CD4-positive, alpha-beta T cell treated with Interferon alpha-2 for 1 hour (primary cell): ENCODE measurements at places on chromosomes 2 and 18.

- no peak for DNase-seq
These were observed 62.0 kb upstream of the CSRNP3 start for GRCh38 chr2:165407466-165407865.

GRCh38 chr2:27903649-27904404 is 13.3 kb downstream of the BABAM2 start:
- DNase-seq, result no peak

- DNase-seq, result no peak
These were observed 28.6 kb downstream of the ITM2C start for GRCh38 chr2:230893338-230893737.

GRCh38 chr2:241088376-241088775 is 13.7 kb downstream of the MTERF4 start:
- no peak for DNase-seq

- DNase-seq, result no peak
These were observed 251.4 kb downstream of the KLHL29 start for GRCh38 chr2:23636426-23636825.

- no peak for DNase-seq
These were observed 32.8 kb downstream of the TRIP12 start for GRCh38 chr2:229889023-229889422.

- DNase-seq, result no peak
These were observed 13.2 kb downstream of the ITGB1BP1 start for GRCh38 chr2:9410108-9410507.

- no peak for DNase-seq
These were observed 681 bp upstream of the NRP2 start for GRCh38 chr2:205681401-205682238.

DNA sequence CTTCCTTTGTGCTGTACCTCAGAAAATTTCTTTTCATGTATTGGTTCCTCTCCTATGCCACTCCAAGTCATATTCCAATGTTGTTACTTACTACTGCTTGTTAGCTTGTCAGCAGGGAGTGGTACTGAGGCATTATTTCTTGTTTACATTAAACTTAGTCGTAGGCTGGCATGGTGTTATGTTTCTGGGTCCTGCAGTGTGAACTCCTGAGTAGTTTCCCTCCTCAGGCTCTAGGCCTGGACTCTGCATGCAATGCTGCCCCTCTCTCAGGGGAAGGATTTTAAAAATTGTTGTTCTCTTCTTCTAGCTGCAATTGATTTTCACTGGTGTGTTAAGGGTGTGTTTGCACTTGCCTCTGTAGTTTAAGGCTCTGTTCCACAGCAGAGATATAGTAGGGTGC is 671.6 kb downstream of the PLCL1 start:
- no peak for DNase-seq

DNA sequence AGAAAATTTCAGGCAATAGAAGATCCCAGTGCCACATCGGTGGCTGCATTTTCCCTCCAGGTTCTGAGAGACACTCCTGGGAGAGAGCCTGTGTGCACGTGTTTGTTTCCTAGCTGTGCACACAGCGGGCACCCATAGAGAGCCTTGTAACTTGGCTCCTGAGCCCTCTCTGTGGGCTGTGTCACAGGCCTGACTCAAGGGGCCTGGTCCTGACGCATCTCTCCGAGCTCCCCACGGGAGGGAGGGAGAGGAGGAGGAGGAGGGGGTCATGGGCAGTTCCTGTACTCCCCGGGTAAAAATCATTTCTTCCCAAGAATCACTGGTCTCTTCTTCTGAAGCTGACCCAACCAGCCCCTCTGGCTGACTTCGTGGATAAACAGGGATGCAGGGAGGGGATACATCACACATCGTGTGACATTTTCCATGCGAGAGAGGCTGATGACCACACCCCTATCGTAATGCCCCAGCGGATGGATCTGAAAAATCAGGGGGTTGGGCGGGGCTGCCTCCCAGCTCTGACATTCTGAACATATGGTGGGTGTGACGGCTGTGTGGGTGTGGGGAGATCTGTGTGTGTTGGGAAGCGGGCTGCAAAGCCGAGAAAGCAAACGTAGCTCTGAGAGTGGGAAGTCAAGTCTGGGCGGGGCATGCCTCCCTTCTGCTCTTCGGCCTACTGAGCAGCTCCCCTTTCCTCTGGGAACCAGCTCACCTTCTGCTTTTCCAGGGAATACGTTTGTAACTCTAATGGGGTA is 308.3 kb upstream of the HS6ST1 start:
- DNase-seq, result no peak

GRCh38 chr2:4967206-4967605 is 725.0 kb upstream of the SOX11 start:
- no peak for DNase-seq

- DNase-seq, result no peak
These were observed 32.9 kb downstream of the OSBPL6 start for GRCh38 chr2:178227187-178227586.

GRCh38 chr2:234257859-234258561 is 207.5 kb downstream of the SPP2 start:
- DNase-seq, result no peak

GRCh38 chr2:24337890-24338289 is 22.4 kb downstream of the ITSN2 start:
- DNase-seq, result no peak

GRCh38 chr2:65917986-65918385 is 485.6 kb upstream of the SPRED2 start:
- no peak for DNase-seq

- DNase-seq, result no peak
These were observed 17.7 kb upstream of the MAL start for GRCh38 chr2:95007822-95008221.

GRCh38 chr18:59950215-59950944 is 50.6 kb downstream of the PMAIP1 start:
- no peak for DNase-seq

DNA sequence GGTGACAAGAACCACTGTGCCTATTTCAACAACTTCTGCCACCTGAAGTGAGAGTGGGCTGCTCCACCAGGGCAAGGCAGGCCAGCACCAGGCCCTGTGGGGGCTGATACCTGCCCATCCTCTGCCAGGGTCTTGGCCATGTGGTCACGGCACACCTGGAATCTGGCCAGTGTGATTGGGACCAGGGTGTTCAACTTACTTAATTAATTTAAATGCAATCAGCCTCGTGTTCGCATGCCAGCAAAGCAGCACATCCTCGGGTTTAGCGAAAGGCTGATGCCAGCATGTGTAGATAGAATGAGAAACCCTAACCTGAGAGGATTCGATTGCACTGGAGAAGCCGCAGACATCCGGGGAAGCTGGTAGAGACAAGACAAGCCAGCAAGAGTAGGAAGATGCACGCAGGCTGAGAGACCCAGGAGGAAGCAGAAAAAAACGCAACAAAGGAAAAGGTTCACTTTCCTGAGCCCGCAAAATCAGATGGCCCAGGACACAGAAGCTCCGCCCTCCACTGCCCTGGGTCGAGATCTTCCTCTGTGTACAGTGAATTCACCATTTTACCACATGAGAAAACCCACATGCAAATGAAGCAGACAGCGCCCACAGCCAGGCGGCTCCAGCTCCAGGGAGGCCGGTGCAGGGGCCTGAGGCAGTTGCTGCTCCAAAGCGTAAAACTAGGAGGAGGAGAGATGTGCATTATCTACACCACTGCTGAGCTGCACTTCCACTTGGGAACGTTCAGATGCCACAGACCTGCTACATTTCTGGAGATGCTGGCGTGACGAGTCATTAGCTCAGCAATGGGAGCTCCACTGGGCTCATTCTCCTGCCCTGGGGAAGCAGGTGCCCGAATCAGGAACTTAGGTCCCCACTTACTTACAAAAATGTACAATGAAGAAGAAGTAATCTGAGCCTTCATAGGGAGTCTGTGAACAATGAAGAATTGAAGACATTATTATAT is 92.1 kb downstream of the TMEM18 start:
- no peak for DNase-seq

GRCh38 chr2:151049746-151050145 is 211.9 kb downstream of the RBM43 start:
- DNase-seq, result no peak

GRCh38 chr18:46350598-46351159 is 246.5 kb downstream of the HAUS1 start:
- DNase-seq, result no peak

- no peak for DNase-seq
These were observed 263.9 kb downstream of the ALPK2 start for GRCh38 chr18:58364876-58365528.

DNA sequence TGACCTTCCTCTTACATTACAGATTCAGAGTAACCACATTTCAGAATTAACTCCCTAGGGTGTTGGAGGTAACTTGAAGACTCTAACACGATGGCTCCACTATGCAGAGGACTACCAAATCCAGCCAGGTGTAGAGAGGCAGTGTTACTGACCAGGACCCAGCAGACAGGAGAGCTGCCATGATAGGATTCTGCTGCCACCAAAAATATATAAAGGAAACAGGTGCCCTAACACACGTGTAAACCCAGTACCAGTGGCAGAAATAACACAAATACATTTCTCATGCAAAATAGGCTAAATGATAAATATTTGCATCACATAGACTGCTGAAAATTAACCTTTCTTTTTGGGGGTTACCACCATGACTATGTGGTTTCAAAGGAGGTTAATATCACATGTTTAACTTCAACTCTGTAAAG is 7.0 kb downstream of the ZBTB14 start:
- DNase-seq, result no peak

DNA sequence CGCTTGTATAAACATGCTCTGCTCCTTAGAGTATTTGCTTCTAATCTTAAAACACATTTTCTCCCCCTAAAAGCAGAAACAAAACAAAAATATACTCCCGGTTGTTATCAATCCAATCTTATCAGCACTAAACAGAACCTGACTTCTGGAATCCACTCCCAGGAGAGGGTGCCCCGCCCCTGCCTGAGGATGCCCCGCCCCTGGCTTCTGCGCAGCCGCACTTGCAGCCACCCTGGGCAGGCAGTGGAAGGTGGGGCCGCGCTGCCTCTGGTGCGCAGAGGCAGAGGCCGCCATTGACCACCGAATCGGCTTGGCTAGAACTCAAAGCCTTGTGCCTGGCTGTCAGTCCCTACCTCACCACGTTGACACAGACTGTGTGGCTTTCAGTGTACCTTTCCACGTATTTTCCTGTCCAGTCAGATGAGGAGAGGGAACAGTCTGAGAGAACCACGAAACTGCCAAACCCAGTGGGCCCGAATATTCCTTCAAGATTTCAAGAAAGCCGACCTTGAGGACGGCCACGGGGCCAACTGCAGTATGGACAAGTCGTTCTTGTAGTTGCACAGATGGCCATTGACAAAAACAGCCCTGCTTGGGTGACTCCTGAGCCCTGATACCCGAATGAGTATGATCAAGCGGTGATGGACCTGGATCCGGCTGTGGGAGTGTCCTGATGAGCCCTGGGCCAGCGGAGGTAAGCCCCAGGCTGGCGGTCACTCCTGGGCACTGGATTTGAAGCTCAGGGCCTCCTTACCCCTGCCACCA is 46.2 kb upstream of the ARHGAP28 start:
- no peak for DNase-seq

GRCh38 chr2:53652131-53652530 is 115.5 kb upstream of the CHAC2 start:
- no peak for DNase-seq

GRCh38 chr18:34633368-34633767 is 76.7 kb upstream of the DTNA start:
- DNase-seq, result no peak

DNA sequence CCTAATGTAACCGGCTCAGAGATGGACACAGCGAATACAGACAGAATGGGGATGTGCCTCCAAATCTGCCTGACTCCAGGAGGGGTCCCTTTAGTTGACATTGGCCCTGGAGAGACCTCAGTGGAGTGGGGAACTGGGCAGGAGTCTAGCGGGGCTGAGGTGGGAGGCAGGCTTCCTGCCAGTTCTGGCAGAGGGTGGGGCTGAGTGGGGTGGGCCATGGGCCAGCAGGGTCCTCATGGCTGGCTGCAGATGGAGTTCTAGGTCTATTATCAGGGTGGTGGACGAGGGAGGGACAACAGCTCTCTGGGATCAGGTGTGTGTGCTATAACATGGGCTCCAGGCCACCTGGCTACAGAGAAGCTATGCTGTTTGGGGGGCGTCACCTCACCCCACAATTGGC is 21.1 kb downstream of the PROC start:
- no peak for DNase-seq

DNA sequence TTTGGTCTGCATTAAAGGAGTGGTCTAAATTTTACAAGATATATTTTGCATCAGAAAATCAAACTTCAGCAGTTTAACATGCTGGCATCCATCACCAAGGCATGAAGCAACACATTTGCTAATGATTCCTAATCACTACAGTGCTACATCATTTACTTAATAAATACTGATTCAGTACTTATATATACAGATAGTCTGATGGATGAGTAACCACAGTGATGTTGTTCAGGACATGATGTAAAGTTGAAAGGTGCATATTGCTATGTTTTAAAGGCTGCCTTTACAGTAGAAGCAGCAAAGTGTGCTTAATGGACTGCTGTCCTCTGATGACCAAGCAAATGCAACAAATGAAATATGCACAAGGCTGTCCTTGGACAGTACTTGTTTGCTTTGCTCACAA is 11.1 kb downstream of the SUPT7L start:
- no peak for DNase-seq

DNA sequence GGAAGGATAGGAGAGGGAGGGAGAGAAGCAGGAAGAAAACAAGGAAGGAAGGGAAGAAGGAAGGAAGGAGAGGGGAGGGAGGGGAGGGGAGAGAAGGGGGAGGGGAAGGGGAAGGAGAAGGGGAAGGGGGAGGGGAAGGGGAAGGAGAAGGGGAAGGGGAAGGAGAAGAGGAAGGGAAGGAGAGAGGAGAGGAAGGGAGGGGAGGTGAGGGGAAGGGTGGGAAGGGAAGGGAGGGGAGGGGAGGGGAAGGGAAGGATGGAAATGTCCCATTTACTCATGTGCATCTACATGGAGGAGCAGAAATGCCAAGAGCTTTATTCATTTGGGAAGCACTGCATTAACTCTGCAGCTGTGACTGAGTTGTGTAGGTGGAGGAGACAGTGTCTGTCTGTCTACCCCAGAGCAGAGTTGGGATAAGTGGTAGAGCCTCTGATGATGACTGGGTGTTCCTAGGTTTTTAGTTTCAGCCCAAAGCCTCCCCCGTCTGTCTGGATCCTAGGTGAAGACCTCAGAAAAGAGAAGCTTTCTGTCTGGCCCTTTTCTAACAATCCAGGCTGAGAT is 131.3 kb downstream of the COL6A3 start:
- no peak for DNase-seq

DNA sequence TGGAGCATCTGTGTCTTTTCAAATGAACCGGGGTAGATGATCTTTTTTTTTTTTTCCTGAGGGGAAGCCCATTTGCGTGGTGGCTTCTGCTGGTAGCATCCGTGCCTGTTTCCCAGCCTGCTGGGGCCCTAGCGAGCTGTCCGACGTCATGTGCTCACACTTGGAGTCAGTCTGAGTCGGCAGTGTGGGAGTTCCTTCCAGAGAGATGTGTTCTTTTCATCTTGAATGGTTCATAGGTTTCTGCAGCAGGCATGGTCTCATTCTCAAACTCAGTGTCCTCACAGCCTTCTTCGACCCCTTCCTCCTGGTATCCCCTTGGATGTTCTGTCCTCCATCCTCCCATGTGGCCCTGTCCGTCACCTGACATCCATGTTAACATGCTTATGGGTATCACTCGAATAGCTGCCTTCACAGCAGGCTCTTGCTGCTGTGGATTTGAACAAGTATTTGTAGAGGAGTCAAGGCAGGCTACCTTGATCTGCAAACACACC is 51.0 kb downstream of the LDLRAD4 start:
- no peak for DNase-seq

- no peak for DNase-seq
These were observed 966 bp upstream of the RBM43 start for GRCh38 chr2:151262629-151263028.
